Renal pelvis (tissue), 12 donors: ENCODE measurements at places on chromosomes 6 and 20.

DNA sequence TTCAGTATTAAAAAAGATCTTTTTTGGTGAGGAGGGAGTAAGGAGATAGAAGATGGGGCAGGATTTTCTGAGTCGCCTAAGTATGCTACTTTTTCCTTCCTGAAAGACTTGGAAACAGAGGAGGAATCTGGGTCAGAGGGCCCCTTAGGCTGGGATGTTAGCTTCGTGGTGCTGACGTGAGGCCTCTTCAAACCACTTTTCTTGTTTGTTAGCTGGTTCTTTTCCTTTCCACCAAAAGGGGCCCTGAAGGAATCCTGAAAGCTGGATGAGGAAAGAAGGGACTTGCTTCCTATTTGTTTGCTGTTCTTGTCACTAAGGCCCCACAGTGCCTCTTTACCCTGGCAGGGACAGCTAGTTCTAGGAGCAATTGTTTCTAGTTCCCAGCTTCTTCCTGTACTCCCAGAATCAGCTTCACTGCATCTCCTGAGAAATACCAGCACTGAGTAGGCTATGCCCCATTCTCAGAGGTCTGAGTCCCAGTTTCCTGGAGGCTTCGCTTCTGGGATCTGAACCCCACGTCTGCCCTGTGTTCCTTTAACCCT is 2.2 kb upstream of the IL20RA start:
- DNase-seq, result no peak

- no peak for DNase-seq
Observed at GRCh38 chr20:32544893-32545840, 40.0 kb downstream of the NOL4L start.

DNA sequence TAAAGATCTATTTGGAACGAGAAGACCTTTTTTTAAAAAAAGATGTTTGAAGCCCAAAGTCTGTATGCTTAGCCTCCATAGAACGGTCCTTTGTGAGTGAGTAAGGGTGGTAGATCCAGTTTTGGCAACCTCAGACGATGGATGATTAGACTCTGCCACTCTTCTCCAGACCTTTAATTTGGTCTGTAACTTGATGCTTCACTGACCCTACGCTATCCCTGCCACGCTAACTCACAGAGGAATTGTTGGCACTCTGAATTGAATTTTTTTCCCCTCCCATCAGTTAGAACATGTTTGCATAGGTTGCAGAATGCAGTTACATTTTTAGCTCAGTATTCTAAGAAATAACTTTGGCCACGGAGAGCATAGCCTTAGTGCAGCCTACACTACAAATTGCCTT is 15.8 kb upstream of the DEK start:
- DNase-seq, result no peak

DNA sequence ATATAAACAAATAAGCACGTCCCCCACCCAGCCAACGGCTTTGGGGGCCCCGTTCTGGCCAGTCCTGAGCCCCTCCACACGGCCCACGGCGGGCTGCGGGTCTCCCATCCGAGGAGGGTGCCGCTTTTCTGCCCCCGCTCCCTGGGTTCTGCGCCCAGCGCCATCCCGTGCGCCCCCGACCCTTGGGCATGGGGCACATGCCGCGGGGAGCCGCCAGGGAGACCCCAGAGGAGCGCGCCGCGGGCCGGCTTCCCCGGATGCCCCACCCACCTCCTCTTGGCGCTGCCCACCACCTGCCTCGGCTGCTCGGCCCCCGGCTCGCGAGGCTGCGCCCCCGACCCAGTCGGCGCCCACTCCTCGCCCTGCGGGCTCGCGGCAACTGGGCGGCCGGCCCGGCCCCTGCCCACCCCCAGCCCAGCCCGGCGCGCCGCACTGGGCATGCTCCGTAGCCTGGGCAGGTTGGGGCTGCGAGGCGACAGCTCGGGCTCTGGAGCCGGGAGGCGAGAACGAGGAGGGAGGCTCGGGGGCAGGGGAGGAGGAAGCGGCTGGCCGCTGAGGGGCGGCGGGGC is 570 bp upstream of the PLCB4 start:
- DNase-seq, result peak; percentile 58

- DNase-seq, result no peak
Observed at GRCh38 chr6:66825539-66825938, 1118.5 kb upstream of the EYS start.

- DNase-seq, result no peak
Observed at GRCh38 chr6:115770851-115771250, 289.8 kb downstream of the FRK start.

- no peak for DNase-seq
Observed at GRCh38 chr6:112330879-112331265, 16.3 kb upstream of the RFPL4B start.

GRCh38 chr6:40393641-40394040 is 193.5 kb downstream of the LRFN2 start:
- DNase-seq, result no peak

DNA sequence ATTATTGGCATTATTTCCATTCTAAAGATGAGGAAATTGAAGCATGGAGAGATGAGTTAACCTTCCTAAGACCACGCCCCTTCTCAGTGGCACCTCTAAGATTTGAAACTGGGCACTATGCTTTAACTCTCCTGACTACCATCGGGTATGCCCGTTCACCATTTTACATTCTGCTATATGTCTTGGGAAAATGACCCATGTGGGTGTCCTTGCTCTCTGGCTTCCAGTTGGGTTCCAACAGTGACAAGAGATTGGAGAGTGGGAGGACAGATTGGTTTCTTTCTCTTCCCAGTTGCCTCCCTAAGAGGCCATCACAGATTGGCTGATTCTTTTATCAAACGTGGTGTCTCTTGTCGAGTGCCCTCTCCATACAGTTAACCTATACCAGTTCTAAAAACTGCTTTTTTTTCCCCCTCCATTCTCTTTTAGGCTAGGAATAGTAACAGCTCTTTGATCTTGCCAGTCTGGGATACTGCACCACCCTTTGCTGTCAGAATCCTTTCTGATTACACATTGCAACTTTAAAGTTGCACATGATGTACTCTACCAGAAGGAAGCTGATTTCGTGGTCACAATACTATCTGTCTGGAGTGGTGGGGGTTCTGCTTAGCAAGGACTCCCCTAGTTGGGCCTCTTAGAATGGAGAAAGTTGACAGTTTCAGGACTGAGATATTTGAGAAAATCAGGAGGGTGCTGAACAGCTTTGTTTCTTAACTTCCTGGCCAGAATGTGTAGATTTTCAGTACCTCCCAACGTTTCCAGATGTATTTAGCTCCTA is 88.0 kb upstream of the ELOVL5 start:
- DNase-seq, result no peak

DNA sequence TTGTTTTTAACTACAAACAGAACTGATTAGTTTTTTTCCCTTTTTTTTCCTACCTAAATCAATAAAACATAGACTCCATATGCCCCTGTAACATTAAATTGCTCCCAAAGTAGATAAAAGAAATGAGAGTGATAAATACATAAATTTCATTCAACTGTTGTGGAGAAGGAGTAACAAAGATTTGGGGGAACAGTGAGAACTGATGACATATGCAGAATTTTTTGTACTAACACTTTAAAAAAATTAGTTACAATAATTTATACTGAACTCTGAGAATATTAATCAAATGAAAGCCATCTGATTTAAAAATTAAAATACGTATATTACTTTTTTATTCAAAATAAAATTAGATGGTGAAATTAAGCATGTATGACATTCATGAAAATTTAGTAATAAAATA is 195.7 kb downstream of the COL19A1 start:
- no peak for DNase-seq

DNA sequence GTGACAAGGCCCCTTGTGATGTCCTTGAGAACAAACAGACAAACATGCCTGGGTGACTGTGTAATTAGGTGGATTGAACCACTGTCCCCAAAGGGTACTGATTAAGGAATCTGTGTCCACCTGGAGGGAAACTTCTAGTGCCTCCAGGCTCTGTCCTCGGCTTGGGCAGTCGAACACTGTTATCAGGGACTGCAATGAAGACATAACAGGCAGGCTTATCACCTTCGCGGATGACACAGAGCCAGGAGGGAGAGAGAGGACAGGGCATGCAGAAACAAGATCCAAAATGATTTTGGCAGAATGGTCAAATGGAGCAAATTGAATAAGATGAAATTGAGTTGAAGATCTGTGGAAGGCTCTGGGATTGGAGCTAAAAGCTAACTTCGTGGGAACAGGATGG is 60.9 kb upstream of the ZFAND3 start:
- no peak for DNase-seq

GRCh38 chr6:16736856-16737775 is 24.1 kb downstream of the ATXN1 start:
- DNase-seq, result no peak

DNA sequence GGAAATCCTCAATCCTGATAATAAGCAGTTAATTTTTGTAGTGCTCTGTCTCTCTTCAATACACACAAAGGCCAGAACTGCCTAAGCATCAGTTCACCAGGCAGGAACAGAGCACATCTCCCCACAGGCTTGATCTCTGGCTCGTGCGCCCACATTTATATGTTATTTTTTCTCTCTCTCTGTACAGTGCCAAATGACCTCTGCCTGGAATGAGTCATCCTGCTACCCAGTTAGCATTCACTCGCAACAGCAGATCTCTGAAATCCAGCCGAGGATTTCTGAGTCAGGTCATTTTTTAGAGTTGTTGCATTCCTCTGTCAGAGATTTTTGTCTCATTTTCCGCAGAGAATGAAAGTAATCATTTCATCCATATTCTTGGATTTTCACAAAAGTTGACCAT is 107.1 kb downstream of the COL12A1 start:
- DNase-seq, result no peak

GRCh38 chr6:89799756-89800155 is 19.8 kb downstream of the MDN1 start:
- no peak for DNase-seq

DNA sequence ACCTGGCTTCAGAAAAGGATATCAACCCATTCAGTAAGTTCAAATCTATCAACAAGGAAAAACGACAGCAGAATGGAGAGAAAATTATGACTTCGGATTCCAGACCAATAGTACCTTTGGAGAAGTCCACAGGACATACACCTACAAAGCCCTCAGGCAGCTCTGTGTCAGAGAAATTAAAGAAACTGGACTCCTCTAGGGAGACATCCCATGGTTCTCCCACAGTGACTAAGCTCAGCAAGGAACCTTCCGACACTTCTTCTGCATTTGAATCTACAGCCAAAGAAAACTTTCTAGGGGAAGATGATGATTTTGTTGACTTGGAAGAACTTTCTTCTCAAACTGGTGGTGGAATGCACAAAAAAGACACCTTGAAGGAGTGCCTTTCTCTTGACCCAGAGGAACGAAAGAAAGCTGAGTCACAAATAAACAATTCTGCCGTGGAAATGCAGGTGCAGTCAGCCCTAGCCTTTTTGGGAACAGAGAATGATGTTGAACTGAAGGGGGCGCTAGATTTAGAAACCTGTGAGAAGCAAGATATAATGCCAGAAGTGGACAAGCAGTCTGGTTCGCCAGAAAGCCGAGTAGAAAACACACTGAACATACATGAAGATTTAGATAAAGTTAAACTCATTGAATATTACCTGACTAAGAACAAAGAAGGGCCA is 67.4 kb upstream of the HINT3 start:
- DNase-seq, result no peak
